Left forelimb (tissue), 1 donor: ENCODE measurements at places on chromosomes 5 and 9.

GRCh38 chr9:35518225-35518821 lies 28.4 kb downstream of the RUSC2 start:
- DNase-seq: no peak

- DNase-seq: peak; percentile 33
Measured at GRCh38 chr9:91917436-91917835, 32.6 kb downstream of the ROR2 start.

DNA sequence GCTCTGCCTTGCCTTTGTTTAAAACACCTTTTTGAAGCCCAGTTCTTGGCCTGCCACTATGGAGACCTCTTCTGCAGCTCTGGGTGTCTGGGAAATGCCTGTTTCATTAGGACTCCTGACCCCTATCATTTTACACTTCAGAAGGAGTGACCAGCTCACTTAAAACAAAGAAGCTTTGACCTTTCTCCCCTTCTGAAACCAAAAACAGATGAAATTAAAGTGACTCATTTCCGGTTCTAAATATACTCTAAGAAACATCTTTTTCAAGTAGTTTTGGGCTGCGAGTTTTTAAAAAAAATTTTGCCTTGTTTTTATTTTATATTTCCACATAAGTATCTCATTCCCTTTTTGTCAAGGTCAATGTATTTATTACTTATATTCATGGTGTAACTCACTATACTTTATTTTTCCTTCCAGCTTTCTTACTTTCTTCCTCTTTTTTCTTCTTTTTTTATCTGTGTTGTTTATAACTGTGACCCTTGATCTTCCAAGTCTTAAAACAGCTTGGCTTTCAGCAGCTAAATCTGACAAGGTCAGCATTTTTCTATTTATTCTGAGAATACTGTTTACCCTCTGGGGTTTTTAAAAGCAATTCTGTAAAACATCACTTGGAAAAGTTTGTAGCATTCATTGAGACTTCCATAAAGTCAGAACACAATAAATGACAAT lies 672.9 kb downstream of the NR2F1-AS1 start:
- DNase-seq: no peak

- no peak for DNase-seq
Measured at GRCh38 chr9:105712773-105713172, 18.4 kb downstream of the TMEM38B start.

- peak; percentile 17 for DNase-seq
Measured at GRCh38 chr9:138098116-138098907, 220.7 kb downstream of the CACNA1B start.

GRCh38 chr5:168939156-168939800 lies 360.1 kb upstream of the PANK3 start:
- DNase-seq: no peak

- DNase-seq: no peak
Measured at GRCh38 chr5:167485061-167485774, 806.2 kb upstream of the WWC1 start.

DNA sequence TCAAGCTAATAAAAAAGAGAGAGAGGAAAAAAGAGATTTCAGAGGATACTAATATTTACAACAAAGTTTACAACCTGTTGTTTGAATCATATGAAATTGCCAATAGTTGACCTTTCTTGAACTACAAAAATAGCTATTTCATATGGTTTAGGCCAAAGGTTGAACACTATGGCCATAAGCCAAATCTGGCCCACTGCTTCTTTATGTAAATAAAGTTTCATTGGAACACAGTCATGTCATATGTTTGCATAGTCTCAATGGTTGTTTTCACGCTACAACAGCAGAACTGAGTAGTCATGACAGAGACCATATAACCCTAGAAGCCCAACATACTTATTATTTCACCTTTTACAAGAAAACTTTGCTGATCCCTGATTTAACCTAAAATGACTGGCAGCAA lies 20.9 kb downstream of the SEMA5A start:
- no peak for DNase-seq

DNA sequence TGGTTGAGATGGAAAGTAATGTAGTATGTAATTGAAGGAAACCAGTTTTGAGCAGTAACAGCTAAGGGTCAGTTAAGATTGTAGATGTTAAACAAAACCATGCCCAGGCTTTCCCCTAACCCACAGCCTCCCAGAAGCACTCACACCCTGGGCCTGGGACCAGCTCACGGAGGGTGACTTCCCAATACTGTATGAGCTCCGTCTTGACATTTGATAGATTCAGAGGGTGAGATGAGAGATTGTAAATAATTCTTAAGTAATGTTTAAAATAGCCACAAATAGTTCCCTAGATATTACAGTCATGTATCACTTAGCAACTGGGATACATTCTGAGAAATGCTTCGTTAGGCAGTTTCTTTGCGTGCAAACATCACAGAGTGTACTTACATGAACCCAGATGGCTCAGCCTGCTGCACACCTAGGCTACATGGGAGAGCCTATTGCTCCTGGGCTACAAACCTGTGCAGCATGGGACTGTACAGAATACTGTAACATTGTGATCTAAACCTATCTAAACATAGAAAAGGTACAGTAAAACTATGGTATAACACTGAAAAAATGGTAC lies 140.7 kb downstream of the FANCC start:
- DNase-seq: no peak

- no peak for DNase-seq
Measured at GRCh38 chr5:90767710-90768109, 209.1 kb downstream of the ADGRV1 start.

- DNase-seq: no peak
Measured at GRCh38 chr5:51188001-51188591, 195.2 kb upstream of the ISL1 start.

DNA sequence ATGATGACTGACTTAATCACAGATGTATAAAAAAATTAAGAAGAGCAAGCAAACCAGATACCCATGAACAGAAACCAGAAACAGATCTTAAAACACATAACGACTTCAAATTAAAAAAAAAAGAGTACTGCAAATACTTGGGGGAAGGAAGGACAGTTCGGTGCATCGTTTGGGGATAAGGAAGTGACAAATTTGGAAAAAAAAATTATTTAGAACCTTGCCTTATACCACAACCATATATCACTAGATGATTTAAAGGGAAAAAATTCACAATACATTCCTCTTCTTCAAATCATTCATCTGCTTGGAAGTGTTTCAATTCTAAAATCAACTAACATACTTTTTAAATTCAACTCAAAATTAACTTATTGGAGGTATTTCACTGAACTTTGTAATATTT lies 1038.6 kb upstream of the DMAC1 start:
- DNase-seq: no peak

DNA sequence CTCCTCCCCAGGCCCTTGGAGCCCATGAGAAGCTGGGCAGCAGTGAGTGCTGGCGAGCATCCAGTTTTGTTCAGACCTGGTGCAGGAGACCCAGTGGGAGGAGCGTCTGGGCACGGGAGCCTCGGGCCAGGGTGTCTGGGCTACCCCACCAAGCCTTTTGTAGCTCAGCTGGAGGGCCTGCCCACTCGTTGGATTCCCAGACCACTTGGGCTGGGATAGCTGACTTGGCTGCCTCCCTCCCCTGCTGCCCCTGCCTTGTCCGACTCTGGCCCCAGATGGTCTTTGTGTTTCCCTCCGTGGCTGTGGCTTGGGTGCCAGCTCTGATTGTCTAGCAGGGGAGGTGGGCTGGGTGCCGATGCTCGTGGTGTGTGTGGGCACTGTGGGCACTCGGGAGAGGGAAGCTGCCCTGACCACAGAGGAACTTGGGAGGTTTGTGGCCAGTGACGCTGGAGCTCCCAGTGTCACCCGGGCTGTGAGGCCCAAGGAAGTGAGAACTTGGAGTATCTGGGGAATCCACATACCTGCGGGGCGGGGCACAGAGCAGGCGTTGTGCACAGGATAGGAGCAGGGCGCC lies 47.3 kb downstream of the WNK2 start:
- no peak for DNase-seq

- no peak for DNase-seq
Measured at GRCh38 chr5:135185481-135186065, 151.5 kb upstream of the PITX1 start.

DNA sequence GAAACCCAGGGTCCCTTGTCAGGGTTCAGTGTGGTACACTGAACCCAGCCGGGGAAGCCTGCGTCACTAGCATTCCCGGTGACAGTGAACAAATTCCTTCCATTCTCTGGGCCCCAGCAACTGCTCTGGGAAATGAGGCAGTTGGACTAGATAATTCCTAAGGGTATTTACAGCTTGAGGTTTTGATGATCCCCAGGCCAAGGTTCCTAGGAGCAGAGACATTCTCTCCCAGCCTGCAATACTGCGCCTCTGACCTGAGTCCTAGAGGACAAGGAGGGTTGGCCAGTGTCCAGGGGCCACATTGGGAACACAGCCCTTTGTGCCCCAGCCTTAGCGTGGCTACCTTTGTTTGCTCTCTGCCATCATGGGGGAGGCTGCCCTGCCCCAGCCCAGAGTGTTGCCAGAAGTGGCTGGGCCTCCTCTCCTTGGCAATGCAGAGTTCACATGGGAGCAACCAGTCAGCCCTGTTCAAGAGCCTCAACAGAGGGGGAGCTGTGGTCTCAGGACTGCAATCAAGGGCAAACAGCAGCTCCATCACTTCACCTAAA lies 178.2 kb downstream of the SEC61B start:
- no peak for DNase-seq

GRCh38 chr9:76441551-76442322 lies 17.2 kb upstream of the GCNT1 start:
- no peak for DNase-seq

DNA sequence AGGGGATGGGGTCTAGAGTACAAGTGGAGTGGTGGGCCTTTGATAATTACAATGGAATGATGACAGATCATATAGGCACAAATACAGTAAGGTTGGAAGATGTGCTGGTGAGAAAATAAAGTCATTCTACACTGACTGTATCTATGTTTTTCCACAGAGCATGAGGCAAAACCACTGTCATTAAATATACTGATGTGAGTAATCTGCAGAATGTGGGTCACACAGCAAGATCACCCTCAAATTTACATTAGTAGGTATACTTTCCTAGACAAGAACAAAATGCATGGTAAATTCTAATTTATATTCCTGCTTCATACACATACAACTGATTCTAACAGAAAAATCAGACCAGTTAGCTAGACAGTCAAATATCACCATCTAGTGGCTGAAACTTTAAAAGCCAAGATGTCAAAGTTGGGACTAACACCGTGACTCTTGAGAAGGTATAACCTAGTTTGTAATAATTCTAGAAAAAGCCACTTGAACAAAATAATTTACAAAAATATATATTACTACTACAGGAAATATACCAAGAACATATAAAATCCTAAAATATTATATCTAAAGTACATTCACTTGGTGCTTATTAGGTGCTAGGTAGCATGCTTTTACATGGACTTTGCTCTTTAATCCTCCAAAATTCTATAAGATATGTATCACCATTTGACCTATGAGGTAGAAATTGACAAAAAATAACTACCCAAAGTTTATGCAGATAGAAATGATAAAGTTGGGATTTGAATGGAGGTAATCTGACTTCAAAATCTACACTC lies 19.5 kb downstream of the TTC33 start:
- no peak for DNase-seq

- no peak for DNase-seq
Measured at GRCh38 chr9:15977438-15977837, 424.6 kb downstream of the CCDC171 start.

DNA sequence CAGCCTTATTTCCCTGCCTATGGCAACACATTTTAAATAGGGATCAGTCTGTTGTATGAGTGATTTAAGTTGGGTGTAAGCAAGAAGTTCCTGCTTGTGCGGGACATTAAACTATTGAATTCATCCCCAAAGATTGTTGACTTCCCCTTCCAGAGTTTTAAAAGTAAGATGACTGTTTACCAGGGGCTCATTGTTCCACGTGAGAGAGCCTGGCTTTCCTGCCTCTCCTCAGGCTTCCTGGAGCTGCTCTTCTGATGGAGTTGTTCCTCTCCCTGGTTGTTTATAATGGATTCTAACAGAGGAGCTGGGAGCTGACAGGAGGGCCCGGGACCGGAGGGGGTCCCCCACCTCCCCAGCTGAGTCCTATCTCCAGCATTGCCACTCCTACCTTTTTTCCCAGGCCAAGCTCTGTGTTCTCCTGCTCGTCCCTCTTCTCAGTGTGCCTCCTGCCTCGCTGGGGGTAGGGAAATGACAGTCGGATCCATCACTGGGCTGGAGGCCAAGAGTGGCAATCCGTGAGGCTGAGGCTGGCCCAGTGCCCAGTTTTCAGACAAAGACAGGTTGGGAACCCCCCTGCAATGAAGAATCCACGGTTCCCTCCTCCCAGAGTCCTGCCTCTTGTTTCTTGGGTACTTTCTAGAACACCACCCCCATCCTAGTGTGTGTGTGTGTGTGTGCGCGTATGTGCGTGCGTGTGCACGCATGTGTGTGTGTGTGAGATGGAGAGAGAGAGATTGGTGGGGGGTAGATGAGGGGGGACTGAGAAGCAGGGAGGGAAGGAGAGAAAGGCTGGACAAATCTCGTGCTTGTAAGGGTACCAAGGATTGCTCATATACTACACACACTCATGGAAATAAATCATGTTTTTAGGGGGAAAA lies 123.7 kb upstream of the NFIB start:
- DNase-seq: no peak

GRCh38 chr5:4939042-4939781 lies 200.9 kb upstream of the ADAMTS16 start:
- no peak for DNase-seq

GRCh38 chr9:15509931-15510788 lies 610 bp downstream of the PSIP1 start:
- peak; percentile 72 for DNase-seq

DNA sequence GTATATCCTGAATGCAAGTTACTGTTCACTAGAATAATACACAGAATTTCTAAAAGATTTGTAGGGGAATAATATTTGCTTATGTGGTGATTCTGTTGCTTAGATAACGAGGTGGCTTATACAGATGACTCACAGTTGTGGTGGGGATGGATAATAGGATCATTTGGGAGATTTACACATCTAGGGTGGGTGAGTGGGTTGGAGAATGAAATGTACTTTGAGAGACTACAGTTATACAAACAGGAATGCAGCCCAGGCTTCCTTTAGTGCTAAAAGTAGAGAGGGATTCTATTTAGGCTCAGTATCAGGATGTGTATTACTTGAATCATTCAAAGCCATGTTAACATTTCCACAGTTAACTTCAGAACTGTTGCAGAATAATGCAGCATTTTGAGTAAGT lies 1.8 kb downstream of the CTXN3 start:
- no peak for DNase-seq

DNA sequence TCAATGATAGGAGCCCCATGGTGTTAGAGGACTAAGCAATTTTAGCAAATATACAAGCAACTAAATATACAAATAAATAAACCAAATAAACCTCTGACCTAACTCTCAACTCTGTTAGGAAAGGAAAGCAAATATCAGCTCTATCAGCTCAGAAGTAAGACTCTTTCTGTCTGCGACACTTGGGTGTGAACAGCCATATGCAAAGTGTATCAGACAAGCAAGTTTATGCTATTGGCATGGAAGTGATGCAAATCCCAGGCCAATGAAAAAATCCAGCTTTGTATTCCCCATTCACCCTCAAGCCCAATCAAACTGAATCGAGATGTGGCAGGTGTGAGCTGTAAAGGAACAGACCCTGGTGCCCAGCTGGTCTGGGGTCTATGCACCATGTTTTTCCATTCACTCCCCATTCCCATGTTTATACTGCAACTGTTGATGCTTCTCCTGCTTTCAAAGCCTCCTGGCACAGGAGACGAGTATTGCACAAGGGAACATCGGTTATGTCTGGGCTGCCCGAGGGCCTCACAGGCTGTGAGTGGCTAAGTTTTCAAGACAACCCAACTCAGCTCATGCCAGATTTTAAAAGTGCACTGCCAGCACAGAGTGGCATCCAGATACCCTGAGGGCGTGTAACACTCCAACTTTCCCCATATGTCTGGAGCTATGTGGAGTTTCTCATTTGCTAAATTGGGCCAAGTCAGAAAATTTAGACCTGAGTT lies 73.1 kb downstream of the FEM1C start:
- no peak for DNase-seq
